8988T (cell line): ENCODE measurements at places on chromosomes 3 and 15.

DNA sequence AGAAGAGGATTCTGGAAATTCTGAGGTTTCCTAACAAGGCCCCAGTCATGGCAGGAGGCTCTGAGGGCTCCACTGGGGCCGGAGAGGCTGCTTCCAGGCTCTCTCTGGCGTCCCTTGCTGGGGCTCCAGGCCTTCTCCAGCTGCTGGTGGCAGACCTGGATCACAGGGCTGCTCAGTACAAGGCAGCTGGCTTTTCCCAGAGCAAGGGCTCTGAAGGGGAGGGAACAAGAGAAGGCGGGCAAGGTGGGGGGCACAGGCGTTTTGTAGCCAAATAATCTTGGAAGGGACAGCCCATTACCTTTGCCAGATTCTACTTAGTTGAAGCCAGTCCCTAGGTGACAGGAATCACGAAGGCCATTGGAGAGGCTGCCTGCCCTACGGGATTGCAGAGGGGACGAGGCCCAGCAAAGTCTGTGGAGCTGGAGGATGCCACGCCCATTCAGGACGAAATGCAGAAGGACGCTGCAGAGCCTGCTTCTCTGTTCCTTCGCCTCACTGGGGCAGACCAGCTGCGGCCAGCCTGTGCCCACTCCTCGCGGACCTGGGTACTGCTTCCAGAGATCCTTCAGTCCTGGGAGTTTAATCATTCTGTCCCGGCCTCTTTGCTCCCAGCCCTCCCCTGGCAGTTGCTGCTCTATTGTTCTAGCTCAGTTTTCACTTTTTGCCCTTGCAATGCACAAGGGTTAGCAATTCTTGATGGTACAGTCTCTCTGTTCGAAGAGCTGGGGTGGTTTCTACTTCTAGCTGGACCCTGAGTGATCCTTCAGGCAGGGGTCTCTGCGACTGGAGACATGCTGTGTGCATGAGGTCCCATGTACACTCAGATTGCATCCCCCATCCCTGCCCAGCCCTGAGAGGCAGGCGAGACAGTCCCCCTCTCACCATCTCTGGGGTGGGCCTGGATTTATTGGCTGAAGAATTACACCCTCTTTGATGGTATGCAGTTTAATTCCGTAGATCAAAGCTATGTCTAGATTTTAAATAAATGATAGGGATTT is 149.3 kb upstream of the MEF2A start:
- no peak for DNase-seq

GRCh38 chr3:116288485-116288884 is 156.8 kb downstream of the LSAMP start:
- DNase-seq = no peak

DNA sequence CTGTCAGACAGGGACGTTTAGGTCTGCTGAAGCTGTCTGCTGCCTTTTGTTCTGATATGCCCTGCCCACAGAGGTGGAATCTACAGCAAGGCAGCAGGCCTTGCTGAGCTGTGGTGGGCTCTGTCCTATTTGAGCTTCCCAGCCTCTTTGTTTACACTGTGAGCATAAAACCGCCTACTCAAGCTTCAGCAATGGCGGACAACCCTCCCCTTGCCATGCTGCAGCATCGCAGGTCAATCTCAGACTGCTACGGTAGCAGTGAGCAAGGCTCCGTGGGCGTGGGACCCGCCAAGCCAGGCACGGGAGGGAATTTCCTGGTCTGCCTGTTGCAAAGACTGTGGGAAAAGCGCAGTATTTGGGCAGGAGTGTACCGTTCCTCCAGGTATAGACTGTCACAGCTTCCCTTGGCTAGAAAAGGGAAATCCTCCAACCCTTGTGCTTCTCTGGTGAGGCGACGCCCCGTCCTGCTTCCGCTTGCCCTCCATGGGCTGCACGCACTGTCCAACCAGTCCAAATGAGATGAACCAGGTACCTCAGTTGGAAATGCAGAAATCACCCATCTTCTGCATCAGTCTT is 71.4 kb downstream of the SPSB4 start:
- DNase-seq = no peak

- DNase-seq = no peak
Measured at GRCh38 chr15:29233566-29233965, 36.1 kb downstream of the NSMCE3 start.

DNA sequence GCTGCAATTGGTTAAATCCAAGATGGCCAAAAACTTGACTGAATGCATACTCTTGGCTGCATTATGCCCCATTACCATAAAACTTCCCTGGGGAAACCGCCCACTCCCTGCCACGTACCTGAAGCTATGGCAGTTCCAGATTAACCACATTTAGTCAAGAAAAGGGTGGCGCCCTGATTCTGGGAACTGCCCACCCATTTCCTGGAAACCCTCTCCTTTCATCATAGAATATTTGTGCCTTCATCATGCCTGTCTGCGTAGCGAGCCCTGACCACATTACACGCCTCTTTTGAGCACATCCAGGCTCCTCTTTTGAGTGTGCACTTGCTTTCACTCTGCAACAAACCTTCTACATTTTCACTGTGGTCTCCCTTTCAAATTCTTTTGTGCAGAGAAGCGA is 5.2 kb downstream of the LINS1 start:
- DNase-seq = no peak

- no peak for DNase-seq
Measured at GRCh38 chr3:88589138-88589537, 439.4 kb downstream of the C3orf38 start.
